Right atrium auricular region (tissue), 2 donors: ENCODE measurements at places on chromosomes 11 and 22.

- no peak for DNase-seq
These were observed 350.7 kb upstream of the NARS2 start for GRCh38 chr11:78925387-78925786.

DNA sequence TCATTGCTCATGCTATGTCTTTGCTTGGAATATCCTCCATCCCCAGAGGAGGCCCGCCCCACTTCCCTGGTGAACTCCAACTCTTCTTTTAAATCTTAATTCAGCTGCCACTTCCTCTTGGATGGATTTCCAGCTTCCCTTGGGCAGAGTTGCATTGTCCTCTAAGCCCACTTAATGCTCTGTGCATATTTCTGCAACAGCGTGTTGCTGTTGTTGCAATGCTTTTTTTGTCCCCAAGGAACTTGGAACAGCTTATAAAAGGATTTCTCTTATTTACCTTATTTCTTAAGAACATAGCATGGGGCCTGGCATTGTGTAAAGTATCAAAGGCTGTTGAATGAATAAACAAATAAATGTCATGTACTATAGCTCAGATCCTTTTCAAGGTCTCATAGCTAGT, 507.4 kb downstream of the METTL15 start:
- no peak for DNase-seq

DNA sequence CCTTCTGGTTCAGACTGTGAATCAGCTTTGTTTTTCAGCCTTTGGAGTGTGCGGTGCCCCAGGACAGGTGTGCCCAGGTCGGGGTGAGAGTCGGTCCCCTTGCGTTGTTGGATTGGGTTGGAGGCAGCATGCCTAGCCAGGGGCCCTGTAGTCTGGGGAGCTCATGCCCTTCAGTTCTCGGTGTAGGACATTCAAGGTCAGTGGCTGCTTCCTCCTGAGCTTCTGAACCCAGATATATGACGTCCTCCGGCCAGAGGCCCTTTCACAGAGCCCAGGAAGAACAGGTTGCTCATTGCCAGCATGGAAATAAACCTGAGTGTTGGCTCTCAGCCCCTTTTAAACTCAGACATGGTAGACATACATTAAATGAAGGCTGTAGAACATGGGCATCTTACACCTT, 2.7 kb downstream of the CSRP3 start:
- no peak for DNase-seq

GRCh38 chr11:72591785-72592502, 82.3 kb downstream of the PDE2A start:
- no peak for DNase-seq

DNA sequence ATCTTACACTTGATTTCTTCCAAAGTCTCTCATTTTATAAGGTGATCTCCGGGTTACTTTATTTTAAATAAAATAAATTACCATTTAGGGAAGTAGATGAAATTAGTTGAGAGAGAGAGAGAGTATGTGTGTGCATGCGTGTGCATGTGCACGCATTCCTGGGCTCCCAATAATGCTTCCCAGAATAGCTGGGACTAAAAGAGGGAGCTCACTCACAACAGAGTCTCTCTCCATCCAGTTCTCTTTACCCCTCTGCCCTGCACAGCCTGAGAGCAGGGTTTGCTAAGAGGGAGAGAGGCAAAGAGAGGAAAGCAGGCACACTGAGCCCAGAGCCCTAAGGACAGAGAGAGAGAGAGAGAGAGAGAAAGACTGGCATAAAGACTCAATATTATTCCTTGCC, 11.3 kb upstream of the TRIM44 start:
- no peak for DNase-seq

GRCh38 chr22:17890245-17890671, 116.0 kb upstream of the BID start:
- no peak for DNase-seq

- DNase-seq, result no peak
These were observed 105.5 kb downstream of the MICAL3 start for GRCh38 chr22:17918840-17919239.
